ENCODE measurements at places on chromosomes 4 and X. TPM values are rescaled to one million over a fixed set of nuclear protein-coding genes. Genes with fewer than 3 reads are reported as not detected.

Gene FRG2
- not detected for total RNA-seq

Gene MAGED2
- total RNA-seq = 78.7 TPM

Gene CCDC120
- total RNA-seq = 30.8 TPM

Gene GC
- 2.5 TPM for total RNA-seq

Gene ANAPC10
- total RNA-seq = 20.4 TPM

Gene FAM9A
- total RNA-seq = not detected

Gene STAP1
- not detected for total RNA-seq

Gene EVC2
- not detected for total RNA-seq

Gene ANXA10
- total RNA-seq = 58.3 TPM

Gene HSFX4
- total RNA-seq = not detected

DNA sequence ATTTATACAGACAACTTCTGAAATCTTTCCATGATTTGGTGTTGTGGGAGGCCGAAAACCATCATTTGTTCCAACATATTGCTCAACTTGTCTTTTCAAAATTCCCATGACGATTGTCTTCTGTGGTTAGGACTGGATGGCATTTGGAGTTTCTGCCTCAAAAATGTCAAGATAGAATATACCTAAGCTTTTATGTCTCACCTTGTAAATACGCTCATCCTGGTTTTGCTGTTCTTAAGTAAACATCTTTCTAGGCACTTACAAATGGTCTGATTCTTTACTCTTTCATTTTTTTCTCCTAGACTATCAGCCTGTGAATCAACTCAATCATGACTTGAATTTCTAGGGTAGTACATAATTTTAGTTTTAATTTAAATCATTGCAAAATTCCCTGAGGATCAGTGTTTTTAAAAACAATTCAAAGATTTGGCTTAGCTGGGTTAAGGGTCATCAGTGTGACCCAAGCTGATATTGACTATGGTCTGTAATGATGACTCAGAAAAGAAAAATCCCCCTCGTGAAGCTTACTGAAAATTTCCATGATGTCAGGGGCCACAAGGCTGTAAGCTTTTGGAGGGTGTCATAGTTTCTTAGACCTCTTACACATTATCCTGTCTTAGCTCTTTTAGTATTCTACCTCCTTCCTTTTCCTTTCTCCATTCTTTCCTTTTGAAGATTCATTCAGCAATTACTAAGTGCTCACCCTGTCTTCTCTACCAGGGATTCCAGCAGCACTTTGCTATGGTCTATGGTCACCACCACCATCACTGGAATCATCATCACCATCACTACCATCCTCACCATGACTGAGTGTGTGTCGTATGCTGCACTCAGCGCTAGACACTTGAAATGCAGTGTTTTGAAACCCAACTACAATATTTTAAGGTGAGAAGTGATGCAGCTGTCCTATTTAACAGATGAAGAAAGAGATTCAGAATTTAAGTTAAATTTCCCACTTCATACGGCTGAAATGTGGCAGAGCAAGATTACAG is 124.4 kb downstream of the CPE start:
- DNase-seq = no peak

DNA sequence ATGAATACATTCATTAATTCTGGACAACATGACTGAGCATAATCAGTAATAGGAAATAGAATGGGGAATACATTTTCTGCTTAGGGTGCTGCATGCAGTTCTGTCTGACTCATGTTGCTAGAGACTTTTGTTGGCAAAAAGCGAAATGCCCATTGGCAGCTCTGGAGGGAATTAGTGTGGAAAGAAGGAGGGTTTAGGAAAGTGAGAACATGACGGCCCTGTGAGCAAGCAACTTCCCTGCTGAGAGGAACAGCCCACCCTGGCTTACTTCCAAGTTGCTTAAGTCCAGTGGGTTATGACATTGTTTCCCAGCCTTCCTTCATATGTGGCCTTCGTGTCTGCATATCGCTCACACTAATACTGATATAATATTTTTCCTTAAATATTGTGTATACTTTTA is 13.8 kb downstream of the MAD2L1 start:
- DNase-seq = no peak

DNA sequence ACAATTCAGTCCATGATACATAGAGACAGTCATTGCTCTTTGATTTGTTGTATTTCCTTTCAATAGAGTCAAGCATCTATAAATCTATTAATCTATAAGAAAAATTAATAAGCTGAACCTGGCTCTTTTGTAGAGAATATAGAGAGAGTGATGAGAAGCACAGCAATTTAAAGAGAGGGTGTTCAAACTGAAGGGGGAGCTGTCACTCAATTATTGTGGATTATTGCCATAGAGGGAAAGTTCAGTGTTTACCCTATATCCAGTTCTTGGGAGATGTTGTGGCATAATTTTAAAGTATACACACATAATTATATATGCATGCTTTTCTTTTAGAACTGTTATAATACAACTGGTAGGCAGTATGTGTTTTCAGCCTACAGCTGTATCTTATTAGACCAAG is 1469.0 kb upstream of the PABPC4L start:
- DNase-seq = no peak

GRCh38 chr4:146514651-146515357 is 6.9 kb downstream of the SLC10A7 start:
- DNase-seq = no peak

- DNase-seq = peak; percentile 8
Observed at GRCh38 chr4:51906167-51906958, 63.4 kb downstream of the DCUN1D4 start.

GRCh38 chrX:11899091-11899490 is 141.1 kb downstream of the MSL3 start:
- DNase-seq = peak; percentile 1

GRCh38 chrX:16466640-16467432 is 183.1 kb upstream of the S100G start:
- DNase-seq = peak; percentile 8

DNA sequence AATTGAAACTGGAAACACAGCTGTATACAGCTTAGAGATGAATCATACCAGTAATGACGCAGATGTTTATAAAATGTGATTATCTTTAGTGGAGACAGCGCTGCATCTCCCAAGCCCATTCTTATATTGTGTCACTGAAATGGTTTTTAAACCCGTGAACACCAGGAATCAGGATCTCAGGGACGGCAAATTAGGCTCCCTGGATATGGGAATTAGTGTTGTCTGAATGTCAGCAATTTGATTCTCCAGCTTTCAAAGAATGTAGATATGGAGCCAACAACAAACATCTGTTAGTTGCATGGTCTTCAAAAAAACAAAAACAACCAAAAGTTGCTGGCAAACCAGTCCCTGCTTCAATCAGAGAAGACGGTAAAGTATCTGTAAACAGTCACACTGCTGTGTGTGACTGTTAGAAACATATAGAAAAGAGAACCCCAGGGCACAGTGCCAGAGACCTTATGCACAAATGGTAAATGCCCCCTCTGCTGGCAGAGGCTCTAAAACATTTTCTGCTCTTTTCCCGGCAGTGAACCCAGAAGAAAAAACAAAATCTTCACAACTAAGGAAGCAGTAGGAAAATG is 351.9 kb upstream of the FTHL17 start:
- peak; percentile 60 for DNase-seq

GRCh38 chr4:22338796-22339195 is 177.1 kb downstream of the ADGRA3 start:
- DNase-seq = no peak

DNA sequence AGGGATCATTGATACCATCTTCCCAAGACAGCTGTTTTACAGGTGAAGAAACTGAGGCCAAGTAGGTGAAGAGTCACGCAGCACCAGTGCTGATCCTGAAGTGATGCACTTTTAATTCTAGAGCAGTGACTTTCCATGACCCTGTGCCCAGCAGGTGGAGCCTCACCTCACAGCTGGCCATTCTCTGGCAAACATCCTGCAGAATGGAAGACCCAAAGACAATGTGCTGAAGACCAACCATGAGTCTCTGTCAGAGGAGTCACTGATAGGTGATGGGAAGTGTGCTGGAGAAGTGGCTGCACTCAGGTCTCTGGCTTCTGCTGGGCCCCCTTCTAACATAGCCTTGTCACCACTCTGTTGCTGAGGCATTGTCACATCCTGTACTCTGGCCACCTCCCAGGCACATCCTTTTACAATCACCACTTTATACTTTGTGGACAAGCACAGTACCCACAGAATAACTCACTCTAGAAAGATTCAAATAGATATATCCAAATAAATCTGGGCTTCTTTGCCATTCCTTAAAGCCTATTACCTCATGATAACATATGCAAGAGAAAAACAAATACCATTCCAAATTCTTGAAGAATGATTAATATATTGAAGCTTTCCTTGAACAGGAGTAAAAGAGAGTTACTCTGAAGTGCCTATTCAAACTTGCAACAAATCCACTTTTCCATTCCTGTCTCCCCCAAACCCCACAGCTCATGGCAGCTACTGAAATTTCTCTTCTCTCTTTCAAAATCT is 64.1 kb upstream of the SCOC start:
- DNase-seq = no peak

GRCh38 chr4:103092245-103092644 is 7.4 kb downstream of the BDH2 start:
- DNase-seq = no peak

GRCh38 chr4:28373601-28374000 is 1513.0 kb downstream of the STIM2 start:
- no peak for DNase-seq

DNA sequence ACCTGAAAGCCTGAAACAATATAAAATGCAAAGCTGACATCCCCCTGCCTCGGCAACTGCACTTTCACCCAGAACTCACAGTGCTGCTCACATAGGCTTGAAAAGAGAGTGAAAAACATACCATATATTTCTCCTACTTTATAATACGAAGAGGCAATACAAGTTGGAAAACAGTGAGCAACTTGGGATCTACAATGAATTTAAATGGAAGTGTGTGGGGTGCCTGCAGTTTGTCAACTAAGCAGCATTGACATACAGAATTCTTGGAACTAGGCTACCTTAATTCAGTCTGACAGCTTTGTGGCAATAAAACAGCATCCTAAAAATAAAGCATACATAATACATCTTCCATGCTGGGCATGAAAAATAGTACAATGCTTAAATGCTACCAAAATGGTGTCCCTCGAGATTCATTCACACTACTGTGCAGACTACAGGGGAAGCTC is 8.0 kb downstream of the GASK1B start:
- DNase-seq = no peak

- DNase-seq = no peak
Observed at GRCh38 chr4:97892592-97893266, 250.5 kb downstream of the STPG2 start.

- DNase-seq = peak; percentile 4
Observed at GRCh38 chr4:14178421-14178820, 550.9 kb upstream of the BOD1L1 start.

DNA sequence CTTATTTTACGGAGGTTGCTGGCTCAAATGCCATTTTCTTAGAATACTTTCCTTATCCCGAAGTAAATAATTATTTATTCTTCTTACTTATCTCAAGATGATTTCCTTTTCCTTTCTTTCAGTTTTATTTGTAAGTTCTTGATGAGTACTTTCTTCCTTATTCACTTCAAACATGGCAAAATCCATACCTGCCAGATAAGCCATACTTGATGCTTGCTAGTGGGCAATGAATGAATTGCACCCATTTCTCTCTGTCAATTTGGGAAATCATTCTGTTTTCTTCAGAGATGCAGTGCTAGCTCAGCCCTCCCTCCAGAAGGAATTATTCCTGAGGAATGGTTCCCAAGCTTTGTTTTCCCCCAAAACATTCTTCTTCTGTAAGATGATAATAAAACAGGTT is 598.3 kb downstream of the SPRY1 start:
- DNase-seq = no peak

DNA sequence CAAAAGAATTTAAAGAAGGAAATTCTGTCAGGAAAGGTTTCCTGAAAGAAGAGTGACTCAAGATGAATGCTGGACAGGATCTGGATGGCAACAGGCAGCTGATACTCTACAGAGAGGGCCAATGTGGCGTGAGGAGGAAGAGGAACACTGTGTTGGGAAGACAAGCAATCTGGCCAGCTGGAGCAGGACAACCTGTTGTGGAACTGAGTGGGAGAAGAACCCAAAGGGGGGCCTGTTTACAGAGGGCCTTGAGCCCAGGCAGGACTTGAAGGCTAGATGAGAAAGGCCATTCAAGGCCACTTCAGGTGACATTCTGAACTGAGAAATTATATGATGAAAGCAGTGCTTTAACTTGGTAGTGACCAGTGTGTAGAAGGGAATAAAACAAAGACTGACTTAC is 8.5 kb downstream of the OTUD4 start:
- no peak for DNase-seq

DNA sequence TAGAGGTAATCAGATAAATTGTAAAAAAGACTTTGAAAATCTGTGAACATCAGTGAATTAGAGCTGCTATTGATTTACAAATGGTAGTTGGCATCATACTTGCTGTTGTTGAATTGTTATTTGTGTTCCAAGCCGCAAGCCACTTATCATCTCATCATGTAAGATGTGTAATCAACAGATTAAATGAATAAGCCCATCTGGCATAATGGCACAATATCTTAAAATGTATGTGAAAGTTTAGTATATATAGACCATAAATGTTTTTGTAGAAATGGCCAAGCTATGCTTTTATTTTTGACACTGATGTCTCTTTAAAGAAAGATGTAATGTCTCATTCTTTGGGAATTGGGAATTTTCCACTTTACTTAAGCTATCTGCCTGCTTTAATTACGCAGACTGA is 682.6 kb upstream of the GNPDA2 start:
- DNase-seq = no peak

GRCh38 chr4:57314636-57315035 is 204.5 kb upstream of the IGFBP7 start:
- DNase-seq = no peak

- peak; percentile 16 for DNase-seq
Observed at GRCh38 chr4:165326831-165327210, 648 bp upstream of the MSMO1 start.

DNA sequence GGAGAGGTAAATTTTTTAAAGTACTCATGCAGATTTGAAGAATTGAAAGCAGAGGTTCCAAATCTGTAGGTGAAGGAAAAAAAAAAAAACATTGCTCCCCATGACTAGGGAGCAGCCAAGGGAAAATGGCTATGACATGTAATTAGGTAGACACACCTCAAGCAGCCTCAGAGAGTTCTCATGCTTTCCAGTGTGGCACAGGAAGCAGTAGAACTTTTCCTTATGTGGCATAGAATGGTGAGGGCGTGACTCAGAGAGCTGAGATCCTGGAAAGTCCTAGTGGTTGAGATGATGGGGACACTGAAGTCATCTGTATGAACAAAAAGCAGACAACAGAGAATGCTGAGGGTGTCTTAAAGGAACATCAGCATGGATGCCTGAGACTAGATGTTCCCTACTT is 148.6 kb upstream of the NWD2 start:
- no peak for DNase-seq

DNA sequence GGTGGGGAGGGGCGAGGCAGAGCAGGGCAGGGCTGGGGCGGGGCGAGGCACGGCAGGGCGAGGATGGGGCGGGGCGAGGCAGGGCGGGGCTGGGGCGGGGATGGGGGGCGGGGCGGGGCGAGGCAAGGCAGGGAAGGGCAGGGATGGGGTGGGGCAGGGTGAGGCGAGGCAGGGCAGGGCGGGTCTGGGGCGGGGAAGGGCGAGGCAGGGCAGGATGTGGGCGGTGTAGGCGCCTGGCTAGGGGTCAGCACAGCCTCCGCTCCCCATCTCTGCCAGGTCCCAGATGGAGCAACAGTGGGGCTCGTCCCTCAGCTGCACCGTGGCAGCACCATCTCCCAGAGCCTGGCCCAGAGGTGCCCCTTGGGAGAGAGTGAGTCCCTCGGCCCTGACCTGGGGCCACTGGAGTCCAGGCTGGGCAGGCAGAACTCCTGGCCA is 4.2 kb upstream of the SRPK3 start:
- no peak for DNase-seq
